ENCODE measurements at places on chromosomes 3 and 15.

- peak; percentile 49 for DNase-seq
These were observed 230.7 kb downstream of the BBX start for GRCh38 chr3:107753494-107753893.

DNA sequence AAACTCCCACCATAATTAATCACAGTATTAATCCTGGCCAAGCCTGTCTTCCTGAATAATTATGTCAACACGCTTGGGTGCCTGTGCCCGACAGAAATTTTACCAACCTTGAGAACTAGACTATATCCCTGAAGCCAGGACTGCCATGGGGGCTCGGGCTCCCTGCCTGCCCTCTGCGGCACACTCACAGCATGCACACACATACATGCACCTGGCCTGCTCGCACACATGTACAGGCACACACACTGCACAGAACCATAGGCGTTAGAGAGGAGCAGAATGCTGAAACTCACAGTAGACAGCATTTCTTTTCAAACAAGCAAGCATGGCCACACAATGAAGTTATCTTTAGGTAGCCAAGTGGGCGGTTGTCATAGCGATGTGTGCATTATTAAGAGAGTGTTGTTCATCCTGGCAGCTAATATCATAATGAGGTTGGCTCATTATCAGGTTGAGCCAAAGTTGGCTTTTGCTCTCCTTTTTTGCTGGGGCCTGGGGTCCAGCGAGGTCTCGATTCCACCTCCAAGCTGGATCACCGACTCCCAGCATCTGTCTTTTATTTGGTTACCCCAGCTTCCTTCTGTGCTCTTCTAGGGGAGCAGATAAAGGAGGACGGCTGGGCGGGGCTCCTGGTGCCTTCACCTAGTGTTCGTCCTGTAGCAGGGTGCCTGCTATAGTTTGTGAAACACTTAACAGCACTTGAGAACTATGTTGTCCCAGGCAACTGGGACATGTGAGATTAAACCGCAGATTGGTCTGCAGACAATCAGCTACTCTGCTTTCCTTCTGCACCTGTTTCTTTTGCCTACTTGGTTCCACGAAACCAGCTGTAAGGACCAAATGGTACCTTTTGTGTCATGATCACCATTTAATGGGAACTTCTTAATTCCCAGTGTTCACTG is 91.4 kb downstream of the ZNF621 start:
- no peak for DNase-seq

GRCh38 chr3:72938471-72939265 is 50.8 kb downstream of the GXYLT2 start:
- peak; percentile 44 for DNase-seq

GRCh38 chr3:171541181-171541580 is 81.0 kb upstream of the TNIK start:
- no peak for DNase-seq

DNA sequence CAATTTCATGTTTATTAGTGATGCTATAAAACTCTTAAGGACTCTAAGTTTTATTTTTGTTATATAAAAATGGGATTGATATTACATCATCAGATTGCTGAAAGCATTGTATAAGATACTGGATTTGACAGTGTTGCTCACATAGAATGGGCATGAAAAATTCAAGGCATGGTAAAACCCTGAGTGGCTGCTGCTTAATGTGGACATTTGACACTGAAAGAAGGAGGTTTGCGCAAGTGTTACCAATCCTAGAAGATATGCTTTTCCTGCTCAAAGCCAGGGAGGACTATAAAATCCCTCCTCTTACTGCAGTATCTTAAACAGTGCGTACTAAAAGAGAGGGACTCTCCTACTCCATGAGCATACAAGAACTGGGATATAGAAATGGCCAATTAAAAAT is 65.8 kb upstream of the PTX3 start:
- DNase-seq, result no peak

DNA sequence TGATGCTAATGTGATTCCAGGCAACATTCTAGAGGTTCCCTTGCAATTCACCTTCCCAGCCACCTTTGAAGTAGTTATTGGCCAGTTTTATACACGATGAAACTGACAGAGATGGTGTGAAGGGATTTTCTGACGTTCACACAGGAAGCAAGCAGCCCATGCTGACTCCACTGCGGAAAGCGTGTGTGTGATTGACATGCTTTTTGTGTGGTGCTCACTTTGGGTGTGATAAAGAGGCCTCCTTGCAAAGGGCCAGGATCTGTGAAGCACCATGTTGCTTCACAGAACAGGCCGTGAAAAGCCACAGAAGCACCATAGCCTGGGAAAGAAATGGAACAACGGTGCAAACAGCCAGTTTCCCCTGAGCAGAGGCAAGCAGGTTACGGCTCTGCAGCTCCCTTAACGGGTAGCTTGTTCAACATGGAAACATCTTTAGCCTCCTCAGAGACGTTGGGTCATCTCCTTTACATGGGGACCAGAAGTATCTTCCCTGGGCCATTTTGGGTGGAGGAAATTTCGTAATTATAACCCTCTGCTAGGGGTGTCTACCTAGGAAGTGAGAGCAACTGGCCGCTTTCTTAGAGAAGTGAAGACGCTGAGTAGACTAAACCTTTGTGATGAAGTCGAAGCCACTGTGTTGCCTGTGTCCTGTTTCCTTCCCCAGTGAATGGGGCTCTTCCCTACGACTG is 108.5 kb downstream of the APBA2 start:
- DNase-seq, result peak; percentile 81

DNA sequence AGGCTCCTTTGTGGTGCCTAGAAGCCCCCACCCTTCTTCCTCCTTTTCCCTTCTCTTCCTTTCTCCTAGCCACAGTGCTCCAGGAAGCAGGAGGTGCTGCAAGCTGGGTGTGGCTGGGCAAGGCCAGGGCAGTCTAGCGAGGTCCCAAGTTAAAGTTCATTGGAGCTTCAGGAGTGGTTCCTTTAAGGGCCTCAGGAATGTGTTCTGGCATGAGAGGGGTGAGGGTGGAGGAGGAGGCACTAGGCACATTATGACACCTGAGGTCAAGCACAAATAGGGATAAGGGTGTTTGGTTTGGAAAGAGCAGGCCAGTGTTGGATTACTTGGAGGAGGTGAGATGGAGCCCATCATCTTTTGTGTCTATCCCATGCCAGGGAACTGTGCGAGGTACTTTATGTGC is 258.7 kb downstream of the TLE3 start:
- no peak for DNase-seq

DNA sequence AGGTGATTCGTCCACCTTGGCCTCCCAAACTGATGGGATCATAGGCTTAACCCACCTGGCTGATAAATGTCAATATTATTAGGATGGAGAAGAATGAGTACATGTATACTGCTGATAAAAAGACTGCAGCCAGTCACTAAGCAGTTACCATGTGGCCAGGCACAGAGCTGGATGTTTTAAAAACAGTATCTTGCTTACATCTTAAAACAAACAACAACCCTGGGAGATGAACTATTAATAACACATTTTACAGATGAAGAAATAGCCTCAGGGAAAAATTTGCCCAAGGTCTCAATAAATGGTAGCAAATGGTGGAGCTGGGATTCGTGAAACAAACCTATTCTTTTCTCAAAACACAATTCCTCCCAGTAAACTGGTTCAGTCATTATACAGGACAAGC is 18.1 kb downstream of the IL17RD start:
- DNase-seq, result no peak

DNA sequence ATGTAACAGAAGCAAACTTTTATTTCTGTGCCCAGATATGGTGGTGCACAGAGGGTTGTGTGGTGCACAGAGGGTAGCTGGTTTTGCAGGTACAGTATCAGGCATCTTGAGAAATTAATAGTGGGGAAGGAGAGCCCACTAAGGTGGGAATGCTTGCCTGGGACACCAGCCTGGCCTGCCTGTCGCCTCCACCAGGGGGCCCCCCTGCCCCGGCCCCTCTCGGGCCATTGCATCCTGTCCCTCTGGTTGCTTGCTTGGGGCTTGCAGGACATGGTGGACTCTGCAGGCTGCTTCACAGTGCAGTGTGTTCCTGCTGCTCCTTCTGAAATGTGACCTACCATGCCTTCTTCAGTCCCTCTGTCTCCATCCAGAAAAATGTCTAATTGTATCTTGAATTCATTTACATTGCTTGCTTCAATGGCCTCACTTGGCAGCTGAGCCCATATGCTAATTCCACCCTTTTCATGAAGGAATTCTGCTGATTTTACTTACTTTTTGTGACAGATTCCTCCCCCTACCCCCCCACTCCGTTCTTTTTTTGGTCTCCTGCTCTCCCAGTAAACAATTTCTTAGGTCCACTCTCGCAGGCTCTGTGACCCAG is 73.6 kb downstream of the EEFSEC start:
- peak; percentile 54 for DNase-seq

DNA sequence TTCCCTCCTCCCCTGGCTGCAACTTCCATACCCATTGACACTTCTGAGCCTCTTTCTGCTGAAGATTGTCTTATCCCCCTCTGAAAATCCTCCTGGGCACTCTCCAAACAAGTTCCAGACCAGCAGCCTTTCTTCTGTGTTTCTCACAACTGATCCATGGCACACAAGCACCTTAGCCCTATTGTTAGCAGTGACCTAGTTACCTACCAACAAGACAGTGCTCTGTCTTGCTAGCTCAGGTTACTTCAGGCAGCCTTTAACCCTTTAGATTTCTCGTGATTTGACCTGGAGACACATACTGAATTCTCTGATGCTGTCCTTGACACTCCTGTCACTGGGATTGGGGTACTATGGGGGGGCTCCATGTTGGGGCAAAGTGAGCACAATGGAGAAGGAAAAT is 82.1 kb downstream of the GTF2E1 start:
- no peak for DNase-seq

GRCh38 chr3:150390087-150390486 is 18.0 kb upstream of the TSC22D2 start:
- DNase-seq, result no peak

- no peak for DNase-seq
These were observed 33.6 kb upstream of the TOPAZ1 start for GRCh38 chr3:44208086-44208485.

DNA sequence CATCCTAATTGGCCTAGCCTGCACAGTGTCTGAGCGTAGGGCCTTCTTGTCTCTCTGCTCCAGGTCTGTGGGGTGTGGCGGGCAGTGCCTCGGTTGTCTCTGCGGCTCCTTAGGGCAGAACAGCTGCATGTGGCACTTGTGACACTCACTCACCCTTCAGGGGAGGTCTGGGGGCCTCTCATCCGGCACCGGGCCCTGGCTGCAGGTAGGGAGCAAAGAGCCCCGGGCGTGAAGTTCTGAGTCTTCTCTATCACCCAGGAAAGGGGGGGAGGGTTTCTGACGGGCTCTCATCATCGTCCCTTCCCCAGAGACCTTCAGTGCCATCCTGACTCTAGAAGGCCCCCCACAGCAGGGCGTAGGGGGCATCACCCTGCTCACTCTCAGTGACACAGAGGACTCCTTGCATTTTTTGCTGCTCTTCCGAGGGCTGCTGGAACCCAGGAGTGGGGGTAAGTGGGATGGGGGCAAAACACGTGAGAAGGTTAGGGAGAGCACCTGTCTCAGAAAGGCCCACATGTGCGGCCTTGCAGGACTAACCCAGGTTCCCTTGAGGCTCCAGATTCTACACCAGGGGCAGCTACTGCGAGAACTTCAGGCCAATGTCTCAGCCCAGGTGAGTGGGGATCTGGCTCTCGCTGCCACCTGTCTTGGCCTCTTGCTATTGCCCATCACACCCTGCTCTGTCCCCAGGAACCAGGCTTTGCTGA is 2.6 kb downstream of the CHRD start:
- no peak for DNase-seq
